ENCODE measurements at places on chromosomes 2 and 18.
A peak's percentile ranks its signal among the peaks of the same experiment; 100 is the strongest.

DNA sequence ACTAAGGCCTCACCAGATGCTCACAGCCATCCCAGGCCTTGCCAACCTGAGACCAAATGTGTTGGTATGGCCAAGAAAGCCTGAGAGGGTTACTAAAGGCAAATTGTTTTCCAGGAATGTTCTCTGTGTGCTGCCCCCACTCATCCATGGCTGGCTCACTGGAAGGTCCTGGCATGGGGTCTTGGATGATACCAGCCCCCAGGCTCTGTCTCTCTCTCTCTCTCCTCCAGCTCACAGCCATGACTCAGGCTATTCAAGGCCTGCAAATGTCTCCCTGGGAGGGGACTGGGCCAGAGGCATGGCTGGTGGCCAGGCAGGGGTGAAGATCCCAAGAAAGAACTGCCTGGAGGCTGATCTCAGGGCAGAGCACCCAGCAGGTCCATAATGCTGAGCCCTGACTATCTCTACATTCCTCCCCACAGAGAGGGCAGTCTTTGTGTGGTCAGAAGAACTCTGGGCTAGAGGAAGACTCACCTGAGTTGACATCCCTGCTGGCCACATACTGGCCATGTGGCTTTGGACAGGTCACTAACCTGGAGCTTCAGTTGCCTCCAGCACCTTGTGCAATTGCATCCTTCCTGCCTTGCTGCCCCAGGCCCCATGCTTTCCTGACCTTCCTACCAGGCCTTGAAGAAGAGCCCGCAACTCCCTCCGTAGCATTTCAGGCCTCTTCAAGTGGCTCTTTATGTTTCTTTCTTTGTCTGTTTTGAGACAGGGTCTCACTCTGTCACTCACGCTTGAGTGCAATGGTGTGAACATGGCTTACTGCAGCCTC is 150.4 kb downstream of the ZFP36L2 start:
- peak; percentile 87 for DNase-seq

GRCh38 chr2:79004680-79005079 is 20.8 kb upstream of the REG3G start:
- no peak for DNase-seq

DNA sequence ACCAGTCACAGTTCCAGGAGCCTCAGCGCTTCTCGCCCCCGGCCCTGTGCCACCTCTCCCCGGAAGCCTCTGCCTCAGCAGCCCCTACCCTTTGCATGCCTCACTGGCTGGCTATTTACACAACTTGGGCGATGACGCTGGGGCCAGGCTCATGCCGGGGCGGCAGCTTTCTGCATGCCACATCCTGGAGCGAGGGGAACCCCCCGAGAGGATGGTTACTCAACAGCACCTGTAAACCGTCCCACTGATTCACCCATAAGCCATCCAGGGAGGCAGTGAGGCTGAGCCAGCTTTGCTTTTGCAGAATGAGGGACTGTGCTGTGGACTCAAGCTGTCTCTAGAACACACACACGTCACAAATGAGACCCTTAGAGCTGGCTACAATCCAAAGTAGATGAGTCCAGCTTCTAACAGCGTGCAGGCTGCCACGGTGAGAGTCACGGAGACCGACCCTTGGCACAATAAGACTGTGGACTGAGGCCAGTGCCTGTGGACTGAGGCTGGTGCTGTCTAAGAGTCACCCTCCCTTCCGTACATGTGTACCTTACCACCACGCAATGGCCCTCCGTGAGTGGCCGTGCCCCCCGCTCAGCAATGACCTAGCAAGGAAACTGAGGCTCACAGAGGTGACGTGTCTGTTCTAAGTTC is 45.6 kb upstream of the ODC1 start:
- peak; percentile 97 for DNase-seq

DNA sequence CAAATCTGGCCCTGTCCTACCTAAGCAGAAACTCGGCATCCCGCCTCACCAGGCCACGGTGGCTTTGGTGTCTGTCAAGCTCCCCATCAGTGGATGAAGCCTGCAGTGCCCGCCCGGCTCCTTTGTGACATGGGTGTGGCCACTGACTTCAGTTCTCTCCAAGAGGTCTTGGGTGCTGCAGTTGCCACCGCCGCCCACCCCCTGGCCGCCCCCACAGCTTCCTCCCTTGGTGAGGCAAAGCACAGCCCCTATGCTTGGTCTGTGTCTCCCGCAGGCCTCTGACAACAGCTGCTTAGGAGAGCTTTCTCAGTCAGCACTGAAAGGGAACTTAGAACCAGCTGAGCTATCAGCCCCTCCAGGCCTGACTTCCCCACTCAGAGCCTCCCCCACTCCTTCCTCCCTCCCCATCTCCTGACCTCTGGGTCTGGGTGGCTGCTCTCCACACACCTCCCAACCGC is 22.9 kb upstream of the GPR55 start:
- no peak for DNase-seq

- DNase-seq: no peak
These were observed 313.4 kb upstream of the ID2 start for GRCh38 chr2:8368463-8368862.

DNA sequence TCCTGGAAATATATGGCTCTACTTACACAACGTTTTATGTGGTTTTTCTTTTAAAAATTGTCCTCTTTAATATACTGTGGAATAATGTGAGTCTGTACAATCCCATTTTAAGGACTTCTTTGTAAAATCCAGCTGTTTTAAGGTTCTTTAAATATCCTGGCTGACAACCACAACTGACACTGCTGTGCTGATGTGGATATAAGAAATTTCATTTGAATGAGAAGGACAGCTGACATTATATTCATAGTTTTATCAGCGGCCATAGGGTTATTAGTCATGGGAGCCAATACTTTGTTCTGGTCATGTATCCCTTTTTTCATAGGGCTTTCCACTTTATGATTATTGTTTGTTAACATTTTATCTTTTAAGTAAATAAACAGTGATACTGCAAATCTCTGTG is 169.5 kb downstream of the CAMKMT start:
- no peak for DNase-seq

DNA sequence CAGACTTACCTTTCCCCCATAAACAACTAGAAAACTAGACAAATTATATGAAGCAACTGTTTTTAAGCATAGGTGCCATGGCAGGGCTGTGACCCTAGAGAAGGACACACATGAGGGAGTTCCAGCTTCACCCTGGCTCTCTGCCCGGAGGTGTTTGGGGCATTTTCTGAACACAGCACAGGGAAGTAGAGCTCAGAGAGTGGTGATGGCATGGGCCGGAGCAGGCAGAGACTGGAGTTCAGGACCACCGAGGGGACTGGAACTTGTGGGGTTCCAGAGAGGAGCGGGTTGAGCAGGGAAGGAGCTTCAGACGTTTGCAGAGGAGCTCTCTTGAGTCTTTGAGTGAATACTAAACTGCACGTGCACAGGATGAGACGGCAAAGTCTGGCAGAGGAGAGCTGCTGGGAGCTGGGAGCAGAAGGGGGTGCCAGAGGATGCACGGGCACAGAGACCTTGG is 26.5 kb upstream of the KLF11 start:
- DNase-seq: no peak

DNA sequence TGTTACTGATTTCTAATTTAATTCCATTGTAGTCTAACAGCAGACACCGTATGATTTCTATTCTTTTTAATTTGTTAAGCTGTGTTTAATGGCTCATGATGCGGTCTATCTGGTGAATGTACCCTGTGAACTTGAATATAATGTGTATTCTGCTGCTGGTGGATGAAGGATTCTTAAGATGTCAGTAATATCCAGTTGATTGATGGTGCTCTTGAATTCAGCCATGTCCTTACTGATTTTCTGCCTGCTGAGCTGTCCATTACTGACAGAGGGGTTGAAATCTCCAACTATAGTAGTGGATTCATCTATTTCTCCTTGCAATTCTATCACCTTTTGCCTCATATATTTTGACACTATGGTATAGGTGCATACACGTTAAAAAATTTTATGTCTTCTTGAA is 373.3 kb upstream of the RAB12 start:
- no peak for DNase-seq

DNA sequence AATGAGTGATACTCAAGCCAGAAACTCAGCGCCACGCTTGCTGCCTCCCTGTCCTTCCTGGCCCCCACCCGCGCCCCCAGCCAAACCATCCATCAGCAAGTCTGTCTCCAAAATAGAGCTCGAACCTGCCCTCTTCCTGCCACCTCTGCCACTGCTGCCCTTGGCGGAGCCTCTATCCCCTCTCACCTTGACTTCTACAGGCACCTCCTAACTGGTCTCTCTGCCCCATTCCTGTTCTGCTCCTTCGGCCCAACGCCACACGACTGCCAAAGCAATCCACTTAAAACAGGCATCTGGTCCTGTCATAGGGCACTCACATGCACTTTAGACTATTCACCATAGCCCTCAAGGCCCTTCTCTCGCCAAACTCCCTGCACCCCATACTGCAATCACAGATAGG is 210.3 kb upstream of the SMAD2 start:
- no peak for DNase-seq

DNA sequence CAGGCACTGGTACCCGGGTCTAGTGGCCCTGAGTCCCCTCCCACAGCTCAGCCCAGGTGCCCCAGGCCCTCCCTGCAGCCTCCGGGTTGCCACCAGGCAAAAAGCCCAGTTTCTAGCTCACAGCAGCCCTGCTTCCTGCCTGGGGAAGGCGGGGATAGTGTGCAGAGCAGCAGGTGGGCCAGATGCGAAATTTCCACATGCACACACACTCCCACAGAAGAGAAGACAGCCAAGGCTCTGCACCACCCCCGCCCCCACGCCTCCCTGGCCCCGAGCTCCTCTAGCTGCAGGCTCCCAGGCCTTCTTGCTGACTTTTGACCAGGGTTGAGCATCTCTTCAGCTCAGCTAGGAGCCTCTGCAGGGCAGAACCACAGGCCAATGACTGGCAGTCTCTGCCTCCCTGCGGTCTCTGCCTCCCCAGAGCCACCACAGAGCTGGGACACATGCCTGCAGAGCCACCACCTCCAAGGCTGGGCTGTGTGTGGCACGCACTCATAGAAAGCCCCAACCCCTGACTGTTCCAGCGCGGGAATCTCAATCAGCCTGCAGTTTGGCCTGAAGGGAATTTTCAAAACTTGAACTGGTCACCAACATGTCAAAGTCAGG is 7.2 kb downstream of the SLC66A2 start:
- DNase-seq: no peak

DNA sequence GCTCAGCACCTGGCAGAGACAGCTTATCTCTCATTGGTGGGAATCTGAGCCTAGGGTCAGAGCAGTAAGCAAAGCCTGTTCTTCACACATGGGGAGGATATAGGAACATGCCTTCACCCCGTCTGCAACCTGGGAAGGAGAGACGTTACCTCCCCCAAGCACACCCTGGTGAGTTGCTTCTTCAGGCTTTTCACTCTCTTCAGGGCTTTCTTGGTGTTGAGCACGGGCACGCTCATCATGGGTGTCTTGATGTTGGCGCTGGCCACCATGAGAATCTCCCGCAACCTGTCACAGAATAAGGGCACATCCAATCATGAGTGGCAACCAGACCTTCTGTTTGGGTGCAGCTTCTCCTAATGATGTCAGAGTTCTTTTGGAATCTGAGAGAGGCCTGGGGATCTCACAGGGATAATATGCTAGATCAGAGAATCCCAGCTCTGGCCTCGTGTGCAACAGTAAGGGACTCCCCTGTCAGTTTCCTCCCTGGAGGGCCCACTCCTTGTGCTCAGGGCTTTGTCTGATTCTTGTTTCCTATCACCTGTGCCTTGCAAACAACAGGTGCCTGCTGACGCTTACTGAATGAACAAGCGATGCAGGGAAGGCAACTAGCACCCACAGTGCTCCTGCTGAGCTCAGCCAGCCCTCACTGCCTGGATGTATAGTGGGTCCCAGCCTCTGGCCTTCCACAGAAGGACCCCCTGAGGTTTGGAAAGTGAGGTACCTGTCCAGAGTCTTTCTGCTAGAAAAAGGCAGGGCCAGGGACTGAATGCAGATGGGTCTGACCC is 66.3 kb downstream of the POLR1A start:
- DNase-seq: no peak

DNA sequence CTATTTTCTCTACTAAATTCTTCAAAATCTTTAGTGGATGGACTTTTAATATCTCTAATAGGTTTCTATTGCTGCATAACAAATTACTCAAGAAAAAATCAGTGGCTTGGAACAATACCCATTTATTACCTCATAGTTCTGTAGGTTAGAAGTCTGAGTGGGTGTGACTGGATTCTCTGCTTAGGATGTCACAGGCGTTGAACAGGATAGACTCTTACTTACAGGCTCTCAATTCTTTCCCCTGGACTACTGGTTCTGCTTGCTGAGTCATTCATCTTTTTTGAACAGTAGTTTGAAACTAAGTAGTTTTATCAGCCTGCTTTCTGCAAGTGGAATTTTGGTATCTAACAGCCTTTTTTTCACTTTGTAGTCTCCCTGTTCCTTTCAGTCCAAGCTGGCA is 265.4 kb downstream of the ZNF385B start:
- DNase-seq: peak; percentile 70

DNA sequence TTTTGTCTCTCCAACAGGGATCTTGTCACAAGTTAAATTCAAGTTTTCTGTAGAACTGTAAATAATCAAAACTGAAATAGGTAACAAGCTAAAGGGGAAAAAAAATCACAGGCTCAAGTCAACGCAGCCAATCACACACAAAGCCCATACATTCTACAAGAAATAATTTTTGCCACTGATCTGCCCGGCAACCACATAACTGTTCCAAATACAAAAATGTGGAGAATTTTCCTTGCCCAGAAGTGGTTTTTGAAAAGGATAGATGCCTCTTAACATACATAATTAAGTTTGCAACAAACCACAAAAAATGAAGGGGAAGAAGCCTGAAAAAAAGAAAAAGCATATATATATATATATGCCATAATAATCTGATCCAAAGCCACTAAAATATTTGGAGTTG is 60.3 kb downstream of the FARSB start:
- DNase-seq: no peak

DNA sequence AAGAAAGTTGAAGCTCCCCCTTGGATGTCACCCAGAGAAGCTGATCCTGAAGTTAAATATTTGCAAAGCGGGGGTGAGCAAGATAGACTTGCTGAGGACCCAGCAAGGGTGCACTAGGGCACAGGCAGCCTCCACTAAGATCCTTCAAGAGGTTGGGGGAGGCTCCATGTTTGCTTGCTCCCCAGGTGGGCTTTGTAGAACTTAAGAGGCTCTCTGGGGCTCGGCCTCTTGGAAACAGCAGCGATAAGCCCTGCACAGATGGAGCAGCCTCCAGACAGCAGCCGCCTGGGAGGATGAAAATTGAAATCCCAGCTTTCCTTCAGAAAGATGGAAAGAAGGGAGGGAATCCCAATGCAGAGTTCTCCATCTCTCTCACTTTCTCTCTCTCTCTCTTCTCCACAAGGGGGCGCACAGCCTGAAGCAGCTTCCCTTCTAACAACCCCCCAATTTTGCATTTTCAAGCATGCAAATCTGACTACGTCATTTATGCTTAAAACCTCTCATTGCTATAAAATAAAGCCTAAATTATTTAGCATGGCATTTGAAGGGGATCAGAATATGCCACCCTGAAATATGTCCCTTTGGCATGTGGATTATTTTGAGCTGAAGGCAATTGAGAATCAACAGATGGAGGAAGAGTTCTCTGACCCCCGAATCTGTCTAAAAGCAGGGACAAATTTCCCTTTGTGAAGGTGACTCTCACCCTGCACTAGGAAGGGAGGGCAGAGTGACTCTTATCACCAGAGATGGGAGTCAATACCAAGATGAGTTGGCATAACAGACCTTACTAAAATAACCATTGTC is 185.7 kb upstream of the KLHL29 start:
- DNase-seq: peak; percentile 55

- peak; percentile 94 for DNase-seq
These were observed 11.3 kb downstream of the STK17B start for GRCh38 chr2:196160101-196160500.

GRCh38 chr2:167875529-167875928 is 371.9 kb downstream of the STK39 start:
- DNase-seq: no peak

Measured in ELR (cell line).